Stimulated activated CD8-positive, alpha-beta memory T cell treated with anti-CD3 and anti-CD28 coated beads, Interleukin-4, amount 100 ng/mL, for 24 hours (primary cell): ENCODE measurements at places on chromosomes 7 and 10.

GRCh38 chr7:6477318-6477660 is 29.5 kb upstream of the DAGLB start:
- DNase-seq, result no peak

DNA sequence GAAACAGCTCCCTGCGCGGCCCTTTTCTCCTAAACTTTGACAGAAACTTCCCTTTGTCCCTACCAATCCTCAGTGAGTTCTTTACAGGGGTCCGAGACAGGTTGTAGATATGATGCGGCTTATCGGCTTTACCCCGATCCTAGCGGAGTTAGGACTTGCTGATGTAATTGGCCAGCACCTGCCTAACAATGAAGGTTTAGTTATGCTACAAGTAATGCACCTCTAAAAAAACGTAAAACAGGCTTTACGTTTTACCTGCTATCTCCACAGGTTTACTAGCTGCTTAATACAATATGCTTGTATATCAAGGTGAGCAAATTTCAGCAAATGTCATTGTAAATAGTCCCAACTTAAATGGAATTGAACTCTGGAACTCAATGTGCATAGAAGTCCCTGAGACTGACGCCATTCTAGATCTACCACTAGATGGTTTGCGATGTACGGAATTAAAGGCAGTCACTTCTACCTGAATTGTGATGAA is 697 bp upstream of the SNX13 start:
- no peak for DNase-seq

DNA sequence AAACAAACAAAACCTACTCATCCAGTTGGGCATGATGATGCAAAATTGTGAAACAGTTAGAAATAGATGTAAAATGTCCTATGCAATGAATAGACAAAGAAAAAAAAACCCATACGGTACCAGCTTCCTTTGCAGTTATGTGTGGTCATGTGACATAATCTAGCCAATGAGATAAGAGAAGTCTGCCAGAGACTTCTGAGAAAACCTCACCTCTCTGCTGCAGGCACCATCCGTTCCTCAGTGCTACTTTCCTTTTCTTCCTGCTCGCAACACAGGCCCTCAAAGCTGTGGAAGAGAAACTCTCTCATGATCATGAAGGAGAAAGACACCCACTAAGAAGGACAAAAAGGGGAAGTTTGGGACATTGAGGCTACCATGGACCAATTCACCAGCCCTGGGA is 76.8 kb upstream of the CARD11 start:
- no peak for DNase-seq

DNA sequence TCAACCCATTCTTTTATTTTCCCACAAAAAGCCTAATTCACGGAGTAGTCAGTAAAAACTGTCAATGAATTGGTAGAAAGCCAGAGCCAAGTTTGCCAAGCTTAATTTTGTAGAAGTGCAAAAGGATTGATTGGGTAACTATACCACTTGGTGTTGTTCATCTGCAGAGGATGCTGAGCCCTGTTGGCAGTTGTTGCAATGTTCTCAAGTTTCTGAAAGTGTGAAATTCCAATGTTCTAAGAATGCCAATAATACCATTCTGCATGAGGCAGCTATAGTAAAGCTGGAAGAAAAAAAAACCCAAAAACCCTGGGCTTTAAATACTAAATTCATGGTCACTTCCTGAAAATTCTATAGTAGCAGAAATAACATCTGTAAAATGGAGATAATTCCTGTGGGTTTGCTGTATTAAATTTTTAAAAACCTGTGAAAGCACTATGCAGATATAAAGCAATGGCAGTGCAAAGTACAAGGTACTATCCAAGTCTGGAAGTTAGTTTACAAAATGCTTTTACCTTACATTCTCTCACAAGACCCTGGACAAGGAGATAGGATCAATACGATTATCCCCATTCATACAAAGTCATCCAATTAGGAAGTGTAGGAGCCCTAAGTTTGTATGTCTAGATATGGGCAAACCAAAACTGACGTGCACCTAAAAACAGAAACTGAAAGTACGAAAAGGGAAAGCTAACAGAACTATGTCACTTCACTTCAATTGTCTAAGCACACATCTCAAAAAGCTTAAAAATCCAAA is 6.0 kb upstream of the PON1 start:
- DNase-seq, result no peak

GRCh38 chr10:131825150-131825848 is 75.5 kb upstream of the PPP2R2D start:
- DNase-seq, result no peak

- DNase-seq, result peak; percentile 68
Measured at GRCh38 chr10:71725998-71726579, 6.5 kb upstream of the C10orf105 start.

- no peak for DNase-seq
Measured at GRCh38 chr7:81491573-81491972, 278.3 kb downstream of the HGF start.

GRCh38 chr7:129166745-129167144 is 21.7 kb upstream of the SMO start:
- DNase-seq, result no peak

- no peak for DNase-seq
Measured at GRCh38 chr7:121020249-121020988, 31.9 kb downstream of the CPED1 start.

- DNase-seq, result no peak
Measured at GRCh38 chr7:2471396-2471795, 4.8 kb downstream of the GRIFIN start.

DNA sequence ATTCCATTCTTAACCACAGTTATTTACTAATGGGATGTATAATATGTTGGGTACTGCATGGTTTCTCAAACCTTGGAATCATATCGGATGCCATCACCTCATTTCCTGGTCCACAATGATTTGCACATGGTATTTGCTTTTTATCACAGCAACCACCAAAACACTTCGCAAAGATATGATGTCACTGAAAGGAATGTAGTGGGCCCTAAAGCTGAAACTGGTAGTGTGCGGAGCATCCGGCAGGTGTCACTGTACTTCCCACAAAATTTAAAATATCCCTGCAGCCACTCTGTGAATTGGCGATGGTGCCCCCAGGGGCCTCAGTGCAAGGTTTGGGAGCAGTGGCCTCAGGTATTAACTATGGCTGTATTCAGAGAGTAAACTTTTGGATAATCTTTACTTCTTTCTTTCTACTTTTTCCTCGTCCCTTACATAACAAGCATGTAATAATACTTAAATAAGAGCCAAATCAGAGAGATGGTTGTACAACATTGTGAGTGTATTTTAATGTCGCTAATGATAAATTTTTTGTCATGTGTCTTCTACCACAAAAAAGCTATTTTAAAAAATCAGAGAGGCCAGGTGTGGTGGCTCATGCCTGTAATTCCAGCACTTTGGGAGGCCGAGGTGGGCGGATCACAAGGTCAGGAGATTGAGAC is 66.2 kb downstream of the FAM241B start:
- DNase-seq, result no peak

DNA sequence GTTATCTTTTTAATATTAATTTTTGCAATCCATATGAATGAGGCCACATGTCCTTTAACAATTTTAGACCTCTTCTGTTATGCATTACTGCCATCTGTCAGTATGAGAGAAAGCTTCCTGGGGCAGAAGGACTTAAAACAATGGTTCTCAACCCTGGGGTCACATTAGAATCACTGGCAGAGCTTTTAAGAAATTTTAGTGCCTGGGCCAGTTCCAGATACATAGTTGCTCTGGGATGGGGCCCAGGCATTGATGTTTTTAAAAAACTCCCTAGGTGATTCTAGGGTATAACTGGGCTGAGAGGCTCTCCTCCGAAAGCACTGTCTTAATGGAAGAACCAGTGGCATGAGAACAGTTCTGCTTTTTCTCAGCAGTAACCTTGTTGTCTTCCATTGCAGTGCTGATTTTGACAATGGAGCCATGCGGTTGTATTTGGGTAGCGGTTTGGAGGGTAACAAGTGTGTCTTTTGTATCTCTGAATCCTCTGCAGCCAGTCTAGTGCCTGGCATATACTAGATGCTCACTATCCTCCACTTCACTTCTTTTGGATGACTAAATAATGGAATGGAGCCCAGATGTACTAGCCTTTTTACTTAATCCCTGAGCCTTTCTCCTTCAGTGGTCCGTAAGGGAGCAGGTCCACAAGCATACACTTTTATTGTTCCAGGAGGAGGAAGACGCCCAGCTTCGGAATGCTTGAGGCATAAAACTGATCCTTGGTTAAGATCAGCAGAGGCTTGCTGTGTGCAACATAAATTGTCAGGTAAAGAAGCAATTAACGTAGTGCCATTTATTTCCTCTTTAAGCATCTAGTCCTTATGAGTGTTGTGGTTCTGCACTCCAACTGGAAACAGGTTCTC is 227.1 kb downstream of the AUTS2 start:
- no peak for DNase-seq

DNA sequence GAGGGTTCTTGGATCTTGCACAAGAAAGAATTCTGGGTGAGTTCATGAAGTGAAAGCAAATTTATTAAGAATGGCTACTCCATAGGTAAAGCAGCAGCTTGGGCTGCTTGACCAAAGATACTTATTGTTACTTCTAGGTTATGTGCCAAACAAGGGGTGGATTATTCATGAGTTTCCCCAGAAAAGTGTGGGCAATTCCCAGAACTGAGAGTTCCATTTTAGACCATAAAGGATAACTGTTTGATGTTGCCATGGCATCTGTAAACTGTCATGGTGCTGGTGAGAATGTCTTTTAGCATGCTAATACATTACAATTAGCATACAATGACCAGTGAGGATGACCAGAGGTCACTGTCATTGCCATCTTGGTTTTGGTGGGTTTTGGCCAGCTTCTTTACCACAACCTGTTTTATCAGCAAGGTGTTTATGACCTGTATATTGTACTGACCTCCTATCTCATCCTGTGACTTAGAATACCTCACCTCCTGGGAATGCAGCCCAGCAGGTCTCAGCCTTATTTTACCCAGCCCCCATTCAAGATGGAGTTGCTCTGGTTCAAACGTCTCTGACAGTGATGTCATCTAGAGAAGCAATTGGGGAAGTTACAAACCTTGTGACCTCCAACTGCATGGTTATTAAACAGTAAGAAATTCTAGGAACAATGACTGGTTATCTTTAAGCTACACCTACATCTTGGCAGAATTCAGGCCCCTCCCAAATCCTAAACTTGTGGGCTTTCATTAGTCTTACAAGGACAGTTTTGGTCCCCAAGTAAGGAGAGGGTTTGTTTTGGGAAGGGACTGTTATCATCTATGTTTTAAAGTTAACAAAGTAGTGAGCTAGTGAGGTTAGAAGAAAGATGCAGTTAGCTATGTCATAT is 48.0 kb upstream of the INHBA start:
- DNase-seq, result no peak

- no peak for DNase-seq
Measured at GRCh38 chr10:44951576-44952226, 7.9 kb upstream of the RASSF4 start.

DNA sequence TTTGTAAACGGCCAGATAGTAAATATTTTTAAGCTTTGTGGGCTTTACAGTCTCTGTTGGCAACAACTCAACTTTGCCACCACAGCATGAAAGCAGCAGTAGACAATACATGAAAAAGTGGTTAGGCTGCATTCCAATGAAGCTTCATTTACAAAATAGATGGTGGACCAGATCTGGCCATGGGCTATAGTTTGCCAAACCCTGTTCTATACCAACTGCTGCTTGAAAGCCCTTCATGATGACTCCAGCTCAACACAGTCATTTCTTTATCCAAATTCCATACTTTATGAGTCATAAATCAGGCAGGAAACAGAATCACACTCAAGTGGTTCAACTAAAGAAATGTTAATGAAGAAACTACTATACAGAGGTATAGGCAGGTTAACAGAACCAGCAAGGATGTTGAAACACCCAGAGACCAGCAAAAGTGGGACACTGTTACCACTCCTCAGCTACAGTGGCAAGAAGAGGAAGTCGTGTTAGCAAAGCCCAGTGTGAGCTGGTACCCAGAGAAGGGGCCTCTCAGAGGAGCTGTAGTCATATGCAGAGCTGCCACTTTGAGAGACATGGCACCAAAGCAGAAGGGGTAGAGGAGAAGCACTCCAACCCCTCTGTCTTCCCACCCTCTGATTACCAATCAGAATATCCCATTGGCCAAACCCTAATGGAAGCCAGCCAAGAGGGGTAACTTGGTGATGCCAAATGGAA is 72.5 kb downstream of the PRLHR start:
- DNase-seq, result no peak

GRCh38 chr10:129853562-129853903 is 110.5 kb downstream of the EBF3 start:
- no peak for DNase-seq

DNA sequence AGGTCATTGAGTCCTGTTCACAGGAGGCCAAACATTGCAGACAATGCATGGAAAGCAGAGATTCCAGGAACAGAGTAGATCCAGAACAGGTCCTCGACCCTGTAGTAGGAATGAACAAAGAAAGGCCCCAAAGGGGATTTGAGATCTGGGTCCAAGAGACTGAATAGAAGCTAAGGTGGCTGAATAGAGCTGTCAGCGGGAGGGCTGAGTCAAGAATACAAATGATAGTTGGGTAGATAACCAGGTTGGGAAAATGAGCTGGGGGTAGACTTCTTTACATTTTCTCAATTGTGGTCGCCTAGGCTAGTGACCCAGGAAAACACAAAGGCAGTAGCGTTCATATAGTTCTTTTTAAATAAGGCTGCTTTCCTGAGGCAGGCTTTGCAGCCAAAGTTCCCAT is 103.4 kb upstream of the ELMO1 start:
- no peak for DNase-seq

- DNase-seq, result no peak
Measured at GRCh38 chr10:99007457-99007856, 228.2 kb downstream of the HPSE2 start.

DNA sequence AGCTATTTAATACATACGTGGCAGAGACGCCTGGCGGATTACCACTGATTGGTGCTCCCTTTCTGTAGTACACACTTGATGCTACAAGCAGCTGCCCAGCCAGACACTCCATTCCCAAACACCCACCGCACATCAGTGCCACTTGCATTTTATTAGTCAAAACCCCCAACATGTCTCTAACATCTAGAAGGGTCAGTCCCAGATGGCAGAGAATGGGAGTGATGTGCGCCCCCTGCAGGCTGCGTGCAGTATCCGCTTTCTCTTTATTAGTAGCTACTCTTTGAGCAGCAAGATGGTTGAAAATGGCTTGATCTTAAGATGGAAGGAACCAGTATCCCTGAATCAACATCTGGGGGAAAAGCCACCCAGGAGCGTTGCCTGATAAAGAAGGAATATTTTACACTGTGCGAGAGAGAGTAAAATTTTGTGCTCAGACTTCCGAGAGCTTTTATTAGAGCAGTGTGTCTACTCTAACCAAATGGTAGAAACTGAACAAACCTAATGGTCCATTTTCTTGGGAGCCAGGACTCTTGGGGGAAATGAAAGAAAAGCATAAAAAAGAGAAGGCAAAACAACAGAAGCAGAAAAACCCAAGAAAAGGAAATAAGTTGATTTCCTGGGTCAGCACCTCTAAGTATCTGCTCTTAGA is 78.3 kb downstream of the ST8SIA6 start:
- DNase-seq, result peak; percentile 1

DNA sequence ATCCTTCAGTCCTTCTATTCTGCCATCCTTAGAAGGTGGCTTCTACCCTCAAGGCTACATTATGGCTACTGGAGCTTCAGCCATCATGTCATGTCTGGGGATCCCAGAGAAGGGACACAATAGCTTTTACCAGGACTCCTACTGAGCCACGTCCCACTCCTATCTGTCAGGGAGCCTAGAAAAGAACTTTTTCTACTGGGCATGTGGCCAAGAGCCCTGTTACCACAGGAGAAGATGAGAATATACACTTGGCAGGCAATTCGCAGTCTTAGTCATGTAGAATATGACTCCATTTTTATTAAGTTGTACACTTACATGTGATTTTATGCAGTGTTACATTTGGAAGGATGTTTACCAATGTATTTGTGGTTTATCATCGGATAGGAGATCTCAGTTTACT is 64.6 kb upstream of the KCNMA1 start:
- DNase-seq, result no peak

GRCh38 chr10:44662051-44662450 is 249.1 kb upstream of the TMEM72 start:
- DNase-seq, result no peak
